Lower lobe of right lung (tissue), 2 donors: ENCODE measurements at places on chromosomes 3 and 15. TPM values are rescaled to one million over a fixed set of nuclear protein-coding genes. Genes with fewer than 3 reads are reported as not detected.
A peak's percentile ranks its signal among the peaks of the same experiment; 100 is the strongest.

TRIM42 gene
- not detected for total RNA-seq

TEX264 gene
- 43.5 TPM for total RNA-seq

GRCh38 chr3:107752202-107752990 is 229.6 kb downstream of the BBX start:
- no peak for DNase-seq
- H3K4me1 ChIP-seq = no peaks in the 10 kb centered on the region
- no peak overlapping the region for H3K27ac ChIP-seq
- H3K36me3 ChIP-seq = peaks cover 26% of the 10 kb centered on the region

NEIL1 gene
- 43.7 TPM for total RNA-seq

DNA sequence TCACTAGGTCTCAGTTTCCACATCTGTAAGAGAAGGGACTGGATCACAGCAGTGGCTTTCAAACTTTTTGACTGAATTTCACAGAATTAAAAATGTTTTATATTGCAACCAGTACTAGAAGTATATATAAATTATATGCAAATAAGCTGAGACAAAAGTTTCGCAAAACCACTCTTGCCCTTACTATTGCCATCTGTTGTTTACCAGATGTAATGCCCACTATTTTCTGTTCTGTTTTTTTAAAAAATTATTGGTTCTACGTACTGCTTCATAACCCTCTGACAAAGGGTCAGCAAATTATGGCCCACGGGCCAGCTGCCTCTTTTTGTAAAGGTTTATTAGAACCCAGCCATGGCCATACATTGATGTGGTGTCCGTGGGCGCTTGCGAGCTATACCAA is 44.8 kb downstream of the PDIA5 start:
- DNase-seq = no peak
- no peaks in the 10 kb centered on the region for H3K4me1 ChIP-seq
- H3K27ac ChIP-seq = no peak overlapping the region
- no peak overlapping the region for H3K4me3 ChIP-seq

GRCh38 chr3:28294667-28295413 is 53.4 kb downstream of the CMC1 start:
- H3K4me1 ChIP-seq = peaks cover 10% of the 10 kb centered on the region
- no peaks in the 10 kb centered on the region for H3K27me3 ChIP-seq
- peak overlapping the region; percentile 22 for H3K4me3 ChIP-seq
- H3K27ac ChIP-seq = no peak overlapping the region
- DNase-seq = no peak
- no peaks in the 10 kb centered on the region for H3K36me3 ChIP-seq

GRCh38 chr3:59245859-59246501 is 196.2 kb upstream of the CFAP20DC start:
- no peak overlapping the region for H3K27ac ChIP-seq
- H3K4me1 ChIP-seq = no peaks in the 10 kb centered on the region
- no peaks in the 10 kb centered on the region for H3K27me3 ChIP-seq
- no peak for DNase-seq

- H3K4me1 ChIP-seq = no peaks in the 10 kb centered on the region
- no peaks in the 10 kb centered on the region for H3K36me3 ChIP-seq
- H3K4me3 ChIP-seq = no peak overlapping the region
- no peaks in the 10 kb centered on the region for H3K27me3 ChIP-seq
- no peak overlapping the region for H3K27ac ChIP-seq
- no peak for DNase-seq
These were observed 169.1 kb upstream of the SEMA6D start for GRCh38 chr15:47548231-47548630.

PYGO1 gene
- total RNA-seq = 8.7 TPM
